Activated CD4-positive, alpha-beta T cell treated with anti-CD3 and anti-CD28 coated beads for 36 hours (primary cell): ENCODE measurements at places on chromosomes 12 and 14. TPM values are rescaled to one million over a fixed set of nuclear protein-coding genes. Genes with fewer than 3 reads are reported as not detected.

TBX3 gene
- total RNA-seq, result not detected

DNA sequence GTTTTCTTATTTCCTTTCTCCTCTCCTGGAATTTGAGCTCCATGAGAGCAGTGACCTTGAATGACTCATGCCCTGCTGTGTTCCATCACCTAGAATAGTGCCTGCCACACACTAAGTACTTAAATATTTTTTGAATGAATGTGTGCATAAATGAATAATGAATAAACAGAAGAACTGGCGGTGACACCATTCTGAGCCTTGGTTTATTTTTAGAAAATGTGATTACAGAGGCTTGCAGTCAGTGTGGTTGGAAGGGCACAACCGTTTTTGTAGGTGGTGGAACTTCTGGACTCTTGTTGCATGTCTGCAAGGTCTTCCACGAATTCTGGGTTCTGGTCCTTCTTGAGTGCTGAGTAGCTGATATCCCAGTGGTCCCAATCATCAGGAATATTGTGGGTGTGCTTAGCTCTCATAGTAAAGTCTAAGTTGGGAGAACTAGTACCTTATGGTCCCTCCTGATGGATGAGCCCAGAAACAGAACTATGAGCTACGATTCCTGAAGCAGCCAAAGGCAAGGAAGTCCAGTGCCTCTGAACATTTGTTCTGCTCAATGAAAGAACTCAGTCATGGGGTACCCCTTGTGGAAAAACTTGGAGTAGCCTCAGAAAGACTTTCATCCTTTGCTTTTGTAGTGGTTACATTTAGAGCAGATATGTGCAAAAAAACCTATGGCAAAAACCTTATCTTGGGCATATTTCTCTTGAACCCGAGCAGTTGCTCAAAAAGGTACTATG, 28.8 kb upstream of the BHLHE41 start:
- no peak for DNase-seq

DNA sequence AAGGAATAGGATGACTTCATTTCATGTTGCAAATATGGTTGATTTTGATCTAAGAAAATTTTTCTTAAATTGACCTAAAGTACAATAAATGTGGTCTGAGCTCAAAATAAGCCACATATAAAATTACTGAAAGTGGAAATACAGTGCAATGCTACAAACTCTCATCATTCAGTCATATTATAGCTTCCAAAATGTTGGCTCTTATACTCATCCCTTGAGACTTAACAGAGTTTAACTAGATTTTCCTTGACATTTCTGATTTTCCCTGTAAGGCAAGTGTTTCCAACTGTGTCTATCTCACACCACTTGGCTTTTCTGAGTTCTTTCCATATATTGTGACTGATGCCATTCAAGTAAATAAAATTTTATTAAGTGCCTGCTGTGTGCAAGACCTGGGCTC, 123.7 kb upstream of the NTF3 start:
- DNase-seq, result no peak

- DNase-seq, result no peak
Measured at GRCh38 chr14:68935761-68936214, 43.3 kb downstream of the ACTN1 start.

TGM1 gene
- total RNA-seq, result 7.4 TPM

GRCh38 chr12:15208871-15209656, 12.2 kb downstream of the RERG start:
- DNase-seq, result no peak

- no peak for DNase-seq
Measured at GRCh38 chr14:91279354-91279753, 34.9 kb upstream of the GPR68 start.

GRCh38 chr14:106848330-106849121, 1322.1 kb downstream of the TMEM121 start:
- DNase-seq, result peak; percentile 27

- DNase-seq, result no peak
Measured at GRCh38 chr14:51443195-51444018, 203.4 kb downstream of the TMX1 start.

OVCH1 gene
- not detected for total RNA-seq

OTOGL gene
- total RNA-seq, result not detected

GRCh38 chr14:92615451-92615850, 101.9 kb downstream of the RIN3 start:
- peak; percentile 72 for DNase-seq

SLC22A17 gene
- total RNA-seq, result 5.3 TPM

- DNase-seq, result peak; percentile 66
Measured at GRCh38 chr12:120466560-120467315, 2.8 kb downstream of the SRSF9 start.

CDH24 gene
- total RNA-seq, result 1.1 TPM

GRCh38 chr12:46918631-46919030, 92.8 kb upstream of the SLC38A4 start:
- no peak for DNase-seq

DNA sequence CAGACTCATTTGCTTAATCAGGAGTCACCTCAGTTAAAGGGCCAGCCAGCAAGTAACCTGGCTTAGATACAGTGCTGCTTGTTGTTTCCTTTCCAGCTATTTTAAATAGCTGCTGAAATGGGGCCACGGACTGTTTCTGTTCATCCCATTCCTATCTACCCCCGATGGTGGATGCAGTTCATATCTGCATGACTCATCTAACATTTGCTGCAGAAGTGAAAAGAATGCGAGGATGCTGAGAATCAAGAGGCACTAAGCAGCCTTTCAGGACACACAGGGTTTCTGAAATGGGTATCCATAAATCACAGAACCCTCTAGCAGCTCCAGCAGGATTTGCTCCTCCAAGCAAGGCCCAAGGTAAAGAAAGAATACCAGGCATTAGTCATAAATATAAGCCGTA, 60.2 kb upstream of the RTRAF start:
- no peak for DNase-seq

- DNase-seq, result no peak
Measured at GRCh38 chr14:48900565-48900964, 685.6 kb downstream of the RPS29 start.
